ENCODE measurements at places on chromosomes 2 and 18. TPM values are rescaled to one million over a fixed set of nuclear protein-coding genes. Genes with fewer than 3 reads are reported as not detected.

DNA sequence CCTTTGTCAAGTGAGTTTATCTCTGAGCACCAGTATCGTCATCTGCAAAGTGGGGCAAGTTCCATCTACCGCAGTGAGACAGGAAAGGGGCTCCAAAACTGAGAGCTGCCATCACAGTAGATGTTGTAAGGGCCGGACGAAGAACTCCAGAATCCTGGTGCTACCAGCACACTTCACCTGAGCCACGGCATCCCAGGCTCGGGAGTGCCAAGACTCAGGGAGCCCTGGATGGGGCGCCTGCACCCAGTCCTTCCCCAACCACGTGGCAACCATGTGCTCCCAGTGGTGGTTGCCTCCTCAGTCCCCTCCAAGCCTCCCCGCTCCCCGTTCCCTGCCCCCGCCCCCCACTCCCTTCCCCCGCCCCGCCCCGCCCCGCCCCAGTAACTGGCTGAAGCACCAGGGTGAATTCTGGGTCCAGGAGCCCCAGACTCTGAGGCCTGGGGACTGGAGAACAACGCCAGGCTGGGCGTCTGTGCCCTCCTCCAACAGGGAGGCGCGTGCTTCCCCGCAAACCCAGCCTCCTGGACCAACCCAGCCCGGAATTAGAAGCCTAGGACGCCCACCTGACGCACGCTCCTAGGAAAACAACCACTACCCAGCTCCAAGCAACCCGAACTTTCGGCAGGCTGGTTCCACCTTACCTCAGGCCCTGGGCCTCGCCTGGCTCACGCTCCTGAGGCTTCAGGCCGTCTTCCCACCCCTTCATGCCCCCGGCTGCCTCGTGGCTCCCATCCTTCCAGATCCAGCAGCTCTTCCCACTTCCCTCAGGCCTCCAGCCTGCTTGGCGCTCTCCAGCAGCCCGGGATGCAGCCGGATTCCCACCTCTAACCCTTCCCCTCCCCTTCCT lies 67.6 kb downstream of the LAMA3 start:
- no peak for DNase-seq

DNA sequence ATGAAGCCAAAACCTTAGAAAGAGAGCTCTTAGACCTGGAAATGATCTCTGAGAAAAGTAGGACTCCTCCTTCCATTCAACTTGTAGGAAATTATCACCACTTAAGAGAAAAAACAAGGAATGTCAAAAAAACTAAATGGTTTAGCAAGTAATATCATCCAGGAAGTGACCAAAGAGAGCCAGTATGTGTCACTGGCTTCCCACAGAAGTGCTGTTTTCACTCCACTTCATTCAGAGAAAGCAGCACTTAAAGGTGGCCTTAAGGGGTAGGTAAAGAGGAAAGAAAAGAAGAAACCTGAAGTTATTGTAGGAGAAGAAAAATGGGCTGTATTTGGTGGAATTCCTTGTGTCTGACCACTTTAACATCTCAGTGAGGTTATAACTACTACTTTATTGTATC lies 414.4 kb upstream of the ETAA1 start:
- peak; percentile 2 for DNase-seq

DNA sequence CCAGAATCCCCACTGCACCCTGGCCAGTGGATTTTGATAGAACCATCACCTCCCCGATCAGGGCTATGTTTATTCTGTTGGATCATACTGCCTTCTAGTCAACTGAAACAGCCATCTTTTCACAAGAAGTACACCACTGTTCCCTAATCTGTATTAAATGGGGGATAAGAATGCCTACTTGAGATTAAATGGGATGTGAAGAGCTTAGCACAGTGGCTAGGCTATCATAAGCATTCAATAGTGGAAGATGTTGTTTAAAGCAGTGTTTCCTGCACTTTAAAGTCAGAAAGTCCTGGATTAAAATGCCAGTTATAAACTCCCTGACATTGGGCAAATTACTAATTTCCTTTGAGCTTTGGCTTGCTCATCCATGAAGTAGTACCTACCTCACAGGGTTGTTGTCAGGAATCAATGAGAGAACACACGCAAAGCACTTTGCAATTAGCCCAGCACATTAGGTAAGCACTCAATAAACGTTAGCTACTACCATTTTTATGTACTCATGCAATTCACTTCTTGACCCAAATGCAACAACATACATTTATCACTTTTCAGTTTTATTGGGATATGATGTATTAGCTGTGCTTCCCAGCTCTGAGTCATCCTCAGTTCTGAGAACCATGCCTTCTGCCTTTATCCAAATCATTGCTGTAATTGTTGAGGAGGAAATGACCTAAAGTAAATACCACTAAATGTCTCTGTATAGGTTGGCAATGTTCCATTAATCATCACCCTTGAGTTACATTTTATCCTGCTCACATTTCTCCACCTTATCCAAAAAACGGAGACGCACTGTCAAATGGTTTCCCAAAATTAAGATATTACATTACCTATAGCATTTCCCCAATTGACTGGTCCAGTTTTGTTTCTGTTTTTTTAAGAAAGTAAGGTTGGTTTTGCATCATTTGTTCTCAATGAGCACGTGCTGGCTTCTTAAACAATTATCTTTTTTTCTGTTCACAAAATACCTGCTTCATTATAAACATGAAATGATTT lies 2.1 kb downstream of the TMEM247 start:
- peak; percentile 92 for DNase-seq

DNA sequence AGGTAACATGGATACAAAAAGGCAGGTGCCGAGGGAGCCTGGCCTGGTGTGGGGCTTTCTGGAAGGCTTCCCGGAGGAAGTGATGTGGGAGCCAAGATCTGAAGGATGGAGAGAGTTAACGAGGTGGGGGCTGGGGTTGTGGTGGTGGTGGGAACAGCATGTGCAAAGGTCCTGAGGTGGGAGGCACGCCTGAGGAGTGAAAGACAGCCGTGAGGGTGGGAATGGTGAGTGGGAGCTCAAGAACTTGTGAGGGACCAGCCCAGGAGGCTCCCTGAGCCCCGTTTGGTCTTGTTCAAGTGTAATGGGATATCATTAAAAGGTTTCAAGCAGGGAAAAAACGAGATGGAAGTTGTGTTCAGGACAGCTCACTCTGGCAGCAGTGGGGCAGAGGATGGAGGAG lies 35.2 kb downstream of the TRPM8 start:
- DNase-seq: no peak

DNA sequence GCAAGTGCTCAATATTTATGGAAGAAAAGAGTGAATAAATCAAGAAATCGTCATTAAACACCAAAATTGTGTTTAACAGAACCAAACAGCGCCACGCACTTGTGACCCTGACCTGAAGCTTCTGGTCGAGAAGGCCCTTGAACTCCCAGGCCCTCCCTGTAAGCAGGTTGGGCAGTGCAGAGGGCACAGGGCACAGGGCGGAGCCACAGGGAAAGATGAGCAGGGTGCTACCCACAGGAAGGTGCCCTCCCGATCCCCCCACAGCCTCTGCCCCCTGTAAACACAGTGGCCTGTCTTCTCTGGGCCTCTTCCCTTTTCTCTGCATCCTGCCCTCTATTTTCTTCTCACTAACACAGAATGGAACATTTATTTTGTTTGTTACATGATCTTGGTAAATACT lies 16.9 kb upstream of the TUBB6 start:
- no peak for DNase-seq

Gene LIPG
- 11.0 TPM for total RNA-seq

DNA sequence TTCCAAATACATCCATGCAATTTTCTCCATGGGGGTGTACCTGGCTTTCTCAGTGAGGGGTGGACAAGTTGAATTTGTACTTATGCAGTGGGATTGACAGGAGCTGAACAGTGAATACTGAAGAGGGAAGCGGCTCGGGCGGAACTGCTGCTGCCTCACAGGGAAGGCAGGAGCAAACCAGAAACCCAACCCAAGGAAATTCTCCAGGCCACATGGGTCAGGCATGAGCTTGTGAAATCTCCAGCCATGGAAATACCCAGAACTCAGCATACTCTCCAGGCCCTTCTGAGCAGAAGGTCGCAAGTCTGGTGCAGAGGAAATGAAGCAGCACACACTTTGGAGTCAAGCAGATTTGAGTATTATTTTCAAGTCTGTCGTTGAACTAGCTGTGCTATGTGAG lies 26.5 kb upstream of the INO80C start:
- no peak for DNase-seq

GRCh38 chr2:12178289-12179080 lies 432.1 kb downstream of the LPIN1 start:
- no peak for DNase-seq

DNA sequence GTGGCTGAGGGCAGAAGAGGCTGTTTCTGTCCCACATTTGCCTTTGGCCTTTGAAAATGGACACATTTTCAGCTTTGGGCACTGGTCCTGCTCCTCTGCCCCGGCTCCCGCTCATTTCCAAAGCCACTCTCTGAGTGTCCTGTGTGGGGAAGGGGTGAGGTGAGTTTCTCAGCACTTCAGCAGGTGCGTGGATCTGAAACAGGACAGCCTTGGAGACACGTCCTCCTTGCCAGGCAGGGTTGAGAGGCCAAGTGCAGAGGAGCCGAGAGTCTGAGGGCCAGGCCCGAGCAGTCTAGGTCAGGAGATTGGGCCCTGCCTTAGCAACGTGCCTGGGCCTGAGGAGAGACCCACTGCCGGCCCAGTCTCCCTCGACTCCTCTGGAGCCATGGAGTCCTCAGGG lies 21.9 kb upstream of the ALPI start:
- no peak for DNase-seq

DNA sequence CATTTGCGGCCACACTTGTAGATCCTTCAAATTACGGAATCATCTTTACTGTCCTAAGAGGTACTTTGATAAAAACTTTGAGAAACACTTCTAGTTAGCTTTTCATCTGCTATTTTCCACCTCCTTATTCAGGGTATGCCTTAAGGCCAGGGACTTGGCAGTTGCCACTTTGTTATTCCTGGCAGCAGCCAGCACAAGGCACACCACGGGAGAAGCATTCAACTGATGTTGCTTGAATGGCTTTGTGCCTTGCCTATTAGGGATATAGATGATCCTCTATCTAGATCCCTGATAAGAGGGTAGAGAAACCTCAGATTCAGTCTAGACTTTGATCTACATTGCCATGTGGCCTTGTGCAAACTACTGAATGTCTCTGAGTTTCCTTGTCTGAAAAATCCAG lies 70.3 kb upstream of the EPHA4 start:
- peak; percentile 3 for DNase-seq

- DNase-seq: no peak
Observed at GRCh38 chr18:49584394-49584793, 22.5 kb downstream of the LIPG start.

GRCh38 chr2:156340804-156341451 lies 8.4 kb upstream of the NR4A2 start:
- peak; percentile 30 for DNase-seq

DNA sequence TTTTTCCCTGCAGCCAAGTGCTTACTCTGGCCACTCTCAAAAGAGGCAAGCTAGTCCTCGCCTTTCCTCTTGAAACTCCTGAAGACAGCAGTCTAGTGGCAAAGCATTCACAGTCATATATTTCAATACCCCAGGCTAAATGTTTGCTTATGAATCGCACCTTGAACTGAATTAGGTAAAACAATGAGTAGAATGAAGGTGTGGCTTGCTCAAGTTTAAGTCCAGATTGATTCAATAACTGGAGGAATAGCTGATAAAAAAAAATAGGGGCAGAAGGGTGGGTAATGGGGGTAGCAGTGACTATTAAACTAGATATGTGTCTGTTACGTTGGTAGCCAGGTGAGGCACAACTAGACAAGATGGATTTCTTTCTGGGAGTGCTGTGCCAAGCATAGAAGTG lies 88.2 kb upstream of the EPB41L3 start:
- DNase-seq: no peak

DNA sequence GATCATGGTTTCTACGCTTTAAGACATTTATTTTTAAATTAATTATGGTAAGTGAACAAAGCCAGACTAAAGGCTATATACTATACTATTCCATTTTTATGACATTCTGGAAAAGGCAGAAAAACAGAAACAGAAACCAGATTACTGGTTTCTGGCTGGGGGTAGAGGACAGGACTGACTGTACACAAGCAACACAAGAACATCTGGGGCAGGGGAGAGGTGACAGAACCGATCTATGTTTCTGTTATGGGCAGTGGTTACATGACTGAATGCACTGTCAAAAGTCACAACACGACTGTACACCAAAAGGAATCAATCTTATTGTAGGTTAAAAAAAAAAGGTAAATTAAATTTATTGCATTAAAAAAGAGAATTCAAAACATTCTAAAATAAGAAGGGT lies 64.7 kb downstream of the PTPN2 start:
- no peak for DNase-seq

- DNase-seq: no peak
Observed at GRCh38 chr18:55085557-55086285, 126.5 kb upstream of the CCDC68 start.

DNA sequence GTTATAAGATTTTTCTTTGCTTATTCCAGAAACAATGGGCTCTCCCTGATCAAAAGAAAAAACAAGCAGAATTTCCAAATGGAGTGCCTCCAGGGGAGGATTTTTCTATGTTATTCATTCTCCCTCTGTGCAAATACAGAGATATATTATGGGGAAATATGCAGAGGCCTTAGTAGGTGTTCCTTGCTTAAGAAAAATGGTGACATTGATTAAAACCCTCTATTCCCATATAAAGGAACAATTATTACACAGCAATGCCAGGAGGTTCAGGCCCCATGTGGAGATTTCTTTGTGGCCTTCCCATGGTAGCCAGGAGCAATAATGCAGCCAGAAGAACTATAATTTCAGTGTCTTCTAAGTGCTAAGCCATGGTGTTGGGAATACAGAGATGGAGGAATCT lies 255.9 kb upstream of the CXCR4 start:
- no peak for DNase-seq

Gene ANKRD62
- total RNA-seq: not detected

- DNase-seq: no peak
Observed at GRCh38 chr2:105744091-105744908, 412 bp upstream of the NCK2 start.

Gene UGT1A10
- total RNA-seq: not detected
